ENCODE measurements at places on chromosomes 7 and 10. TPM values are rescaled to one million over a fixed set of nuclear protein-coding genes. Genes with fewer than 3 reads are reported as not detected.

FKBP9 gene
- total RNA-seq: 71.5 TPM

PHKG1 gene
- 0.31 TPM for total RNA-seq

CHPF2 gene
- total RNA-seq: 50.9 TPM

MKI67 gene
- 54.3 TPM for total RNA-seq

BET1 gene
- 26.5 TPM for total RNA-seq

CACNA2D1 gene
- 6.9 TPM for total RNA-seq

NPC1L1 gene
- 0.03 TPM for total RNA-seq

Data from A549 treated with CORT108297 at 1 μM for 4 hours (cell line).